ENCODE measurements at places on chromosomes 7 and 10. TPM values are rescaled to one million over a fixed set of nuclear protein-coding genes. Genes with fewer than 3 reads are reported as not detected.

Gene COL17A1
- not detected for total RNA-seq

Gene TYW1
- total RNA-seq = 15.9 TPM

Gene PNLIPRP1
- total RNA-seq = not detected

Gene OR6V1
- total RNA-seq = not detected

Gene SYNPO2L
- total RNA-seq = not detected

Gene SLC26A5
- total RNA-seq = not detected

DNA sequence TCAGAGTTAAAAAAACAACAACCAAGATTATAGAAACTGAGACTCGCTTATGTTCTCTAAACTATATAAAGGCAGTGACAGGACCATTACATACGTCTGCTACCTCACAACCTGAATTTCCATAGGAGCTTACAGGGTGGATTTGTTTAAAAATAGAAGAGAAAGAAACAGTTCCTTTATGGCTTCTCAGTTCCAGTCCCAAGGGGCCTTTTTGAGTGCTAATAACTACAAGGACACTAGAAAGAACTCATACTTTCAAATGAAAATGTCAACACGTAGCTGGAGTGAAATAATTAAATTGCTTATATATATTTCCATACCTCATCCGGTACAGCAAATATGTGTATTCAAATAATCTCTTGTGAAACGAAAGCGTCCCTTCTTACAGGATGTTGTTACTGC, 19.7 kb downstream of the TSPAN12 start:
- H3K36me3 ChIP-seq = no peaks in the 10 kb centered on the region
- peaks cover 5% of the 10 kb centered on the region for H3K4me1 ChIP-seq
- no peak overlapping the region for H3K27ac ChIP-seq
- H3K27me3 ChIP-seq = no peaks in the 10 kb centered on the region
- DNase-seq = peak; percentile 23
- H3K4me3 ChIP-seq = no peak overlapping the region

DNA sequence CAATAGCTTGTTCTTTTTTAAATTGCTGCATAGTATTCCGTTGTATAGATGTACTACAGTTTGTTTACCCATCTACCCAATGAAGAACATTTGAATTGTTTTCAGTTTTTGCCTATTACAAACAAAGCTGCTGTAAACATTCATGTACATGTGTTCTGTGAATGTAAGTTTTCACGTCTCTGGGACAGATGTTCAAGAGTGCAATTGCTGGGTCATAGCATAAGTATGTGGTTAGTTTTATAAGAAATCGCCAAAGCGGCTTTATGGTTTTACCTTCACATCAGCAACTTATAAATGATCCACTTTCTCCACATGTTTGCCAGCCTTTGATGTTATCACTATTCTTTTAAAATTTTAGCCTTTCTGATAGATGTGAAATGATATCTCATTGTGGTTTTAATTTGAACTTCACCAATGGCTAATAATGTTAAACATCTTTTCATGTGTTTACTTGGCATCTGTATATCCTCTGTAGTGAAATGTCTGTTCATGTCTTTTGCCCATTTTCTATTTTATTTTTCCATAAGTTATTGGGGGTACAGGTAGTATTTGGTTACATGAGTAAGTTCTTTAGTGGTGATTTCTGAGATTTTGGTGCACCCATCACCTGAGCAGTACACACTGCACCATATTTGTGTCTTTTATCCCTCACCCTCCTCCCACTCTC, 73.5 kb downstream of the TBXAS1 start:
- no peaks in the 10 kb centered on the region for H3K4me1 ChIP-seq
- no peak overlapping the region for H3K4me3 ChIP-seq
- no peak for DNase-seq
- H3K27ac ChIP-seq = no peak overlapping the region

- H3K4me1 ChIP-seq = no peaks in the 10 kb centered on the region
- no peak overlapping the region for H3K4me3 ChIP-seq
- no peak overlapping the region for H3K27ac ChIP-seq
- peak; percentile 81 for DNase-seq
- H3K27me3 ChIP-seq = no peaks in the 10 kb centered on the region
- peaks cover 84% of the 10 kb centered on the region for H3K36me3 ChIP-seq
Observed at GRCh38 chr7:149005427-149006344, 22.6 kb downstream of the PDIA4 start.

GRCh38 chr7:157793973-157794745, 457.4 kb downstream of the DNAJB6 start:
- no peak for DNase-seq
- no peaks in the 10 kb centered on the region for H3K4me1 ChIP-seq
- H3K27me3 ChIP-seq = no peaks in the 10 kb centered on the region
- H3K36me3 ChIP-seq = no peaks in the 10 kb centered on the region
- H3K27ac ChIP-seq = no peak overlapping the region

- H3K27ac ChIP-seq = no peak overlapping the region
- DNase-seq = no peak
- H3K36me3 ChIP-seq = no peaks in the 10 kb centered on the region
- H3K27me3 ChIP-seq = no peaks in the 10 kb centered on the region
- no peaks in the 10 kb centered on the region for H3K4me1 ChIP-seq
- no peak overlapping the region for H3K4me3 ChIP-seq
Observed at GRCh38 chr10:23069019-23069815, 26.2 kb upstream of the MSRB2 start.

GRCh38 chr10:76459016-76459730, 1027.7 kb downstream of the LRMDA start:
- no peak for DNase-seq
- H3K4me3 ChIP-seq = no peak overlapping the region
- no peaks in the 10 kb centered on the region for H3K27me3 ChIP-seq
- H3K27ac ChIP-seq = no peak overlapping the region
- H3K36me3 ChIP-seq = no peaks in the 10 kb centered on the region
- no peaks in the 10 kb centered on the region for H3K4me1 ChIP-seq

GRCh38 chr10:133275684-133276092, 980 bp downstream of the ADAM8 start:
- H3K27ac ChIP-seq = no peak overlapping the region
- H3K27me3 ChIP-seq = peaks cover 15% of the 10 kb centered on the region
- H3K4me3 ChIP-seq = no peak overlapping the region
- no peak for DNase-seq
- H3K36me3 ChIP-seq = no peaks in the 10 kb centered on the region
- H3K4me1 ChIP-seq = no peaks in the 10 kb centered on the region

GRCh38 chr7:44307301-44307900, 18.0 kb downstream of the CAMK2B start:
- H3K36me3 ChIP-seq = no peaks in the 10 kb centered on the region
- H3K27ac ChIP-seq = no peak overlapping the region
- H3K4me1 ChIP-seq = no peaks in the 10 kb centered on the region
- no peak overlapping the region for H3K4me3 ChIP-seq
- DNase-seq = peak; percentile 66

GRCh38 chr10:112619556-112619955, 172.5 kb downstream of the VTI1A start:
- H3K27ac ChIP-seq = no peak overlapping the region
- H3K4me3 ChIP-seq = no peak overlapping the region
- H3K4me1 ChIP-seq = no peaks in the 10 kb centered on the region
- no peak for DNase-seq
- no peaks in the 10 kb centered on the region for H3K36me3 ChIP-seq
- H3K27me3 ChIP-seq = no peaks in the 10 kb centered on the region

- H3K27ac ChIP-seq = no peak overlapping the region
- peak overlapping the region; percentile 40 for H3K4me3 ChIP-seq
- H3K27me3 ChIP-seq = no peaks in the 10 kb centered on the region
- H3K36me3 ChIP-seq = no peaks in the 10 kb centered on the region
Observed at GRCh38 chr7:151275813-151276577, 27.5 kb upstream of the SMARCD3 start.

- DNase-seq = no peak
- H3K27ac ChIP-seq = no peak overlapping the region
- H3K4me1 ChIP-seq = peaks cover 9% of the 10 kb centered on the region
- no peak overlapping the region for H3K4me3 ChIP-seq
Observed at GRCh38 chr7:129222064-129222463, 2.8 kb upstream of the AHCYL2 start.

GRCh38 chr10:98055841-98056516, 25.6 kb upstream of the CRTAC1 start:
- H3K27me3 ChIP-seq = peaks cover 53% of the 10 kb centered on the region
- H3K36me3 ChIP-seq = no peaks in the 10 kb centered on the region
- no peak overlapping the region for H3K27ac ChIP-seq
- DNase-seq = peak; percentile 35
